T-helper 2 cell treated with Interferon-gamma antibody and Interleukin-4, amounts not matched to agents 5 μg/mL and 100 μg/mL, for 36 hours (primary cell): ENCODE measurements at places on chromosomes 12 and 14.

DNA sequence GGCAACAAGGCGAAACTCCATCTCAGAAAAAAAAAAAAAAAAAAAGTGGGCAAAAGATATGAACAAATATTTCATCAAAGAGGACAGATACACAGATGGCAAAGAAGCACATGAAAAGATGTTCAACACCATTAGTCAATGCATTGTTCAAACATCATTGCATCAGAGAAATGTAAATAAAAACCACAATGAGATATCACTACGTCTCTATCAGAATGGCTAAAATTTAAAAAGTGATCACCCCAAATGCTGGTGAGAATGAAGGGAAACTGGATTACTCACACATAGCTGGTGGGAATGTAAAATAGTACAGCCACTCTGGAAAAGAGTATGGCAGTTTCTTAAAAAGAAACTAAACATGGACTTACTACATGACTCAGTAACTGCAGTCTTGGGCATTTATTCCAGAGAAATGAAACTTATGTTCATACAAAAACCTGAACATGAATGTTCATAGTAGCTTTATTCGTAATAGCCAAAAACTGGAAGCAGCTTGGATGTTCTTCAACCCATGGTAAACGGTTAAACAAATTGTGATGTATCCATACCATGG is 3.6 kb downstream of the L2HGDH start:
- DNase-seq, result no peak

DNA sequence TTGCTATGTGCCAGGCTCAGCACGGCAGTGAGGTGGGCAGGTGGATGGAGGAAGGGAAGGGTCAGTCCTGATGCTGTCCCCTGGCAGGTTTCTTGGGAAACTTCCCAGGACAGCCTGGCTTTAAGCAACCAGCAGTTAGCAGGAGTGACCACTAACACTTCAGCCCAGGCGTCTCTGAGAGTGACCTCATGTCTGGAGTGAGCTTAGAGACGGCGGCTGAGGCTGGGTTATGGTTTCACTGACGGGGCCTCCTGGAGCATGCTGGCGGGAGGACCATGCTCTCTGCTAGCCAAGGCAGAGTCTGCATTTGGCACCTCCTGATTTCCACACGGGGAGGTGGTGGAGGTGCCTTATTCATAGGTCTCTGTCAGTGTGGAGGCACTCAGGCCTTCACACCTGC is 2.5 kb downstream of the HHIPL1 start:
- no peak for DNase-seq

GRCh38 chr12:96255077-96255476 is 60.9 kb downstream of the ELK3 start:
- no peak for DNase-seq

GRCh38 chr12:70186436-70186835 is 56.8 kb upstream of the CNOT2 start:
- no peak for DNase-seq

GRCh38 chr14:76262641-76263040 is 110.9 kb downstream of the GPATCH2L start:
- DNase-seq, result no peak
